ENCODE measurements at places on chromosomes 5 and 9.

- H3K36me3 ChIP-seq, result peaks cover 1% of the 10 kb centered on the region
- DNase-seq, result no peak
- peaks cover 78% of the 10 kb centered on the region for H3K27me3 ChIP-seq
- H3K27ac ChIP-seq, result no peak within 1 kb of the TSS
- H3K4me1 ChIP-seq, result peaks cover 7% of the 10 kb centered on the region
- H3K4me3 ChIP-seq, result no peak within 1 kb of the TSS
These were observed at the start of gene DMRT3 for GRCh38 chr9:976258-976942. TSS of gene DMRT3 (plus strand) at chr9:976655. CDS start at chr9:977002, 347 bp downstream.

- H3K27me3 ChIP-seq, result no peaks in the 10 kb centered on the region
- H3K4me3 ChIP-seq, result no peak overlapping the region
- H3K4me1 ChIP-seq, result no peaks in the 10 kb centered on the region
- H3K36me3 ChIP-seq, result no peaks in the 10 kb centered on the region
- no peak for DNase-seq
These were observed 402.5 kb upstream of the SLC24A2 start for GRCh38 chr9:20191228-20191840.

- DNase-seq, result peak; percentile 44
- peak overlapping the region; percentile 88 for H3K27ac ChIP-seq
- no peaks in the 10 kb centered on the region for H3K27me3 ChIP-seq
- peaks cover 16% of the 10 kb centered on the region for H3K36me3 ChIP-seq
These were observed 11.8 kb upstream of the CXXC5 start for GRCh38 chr5:139636207-139636792.

DNA sequence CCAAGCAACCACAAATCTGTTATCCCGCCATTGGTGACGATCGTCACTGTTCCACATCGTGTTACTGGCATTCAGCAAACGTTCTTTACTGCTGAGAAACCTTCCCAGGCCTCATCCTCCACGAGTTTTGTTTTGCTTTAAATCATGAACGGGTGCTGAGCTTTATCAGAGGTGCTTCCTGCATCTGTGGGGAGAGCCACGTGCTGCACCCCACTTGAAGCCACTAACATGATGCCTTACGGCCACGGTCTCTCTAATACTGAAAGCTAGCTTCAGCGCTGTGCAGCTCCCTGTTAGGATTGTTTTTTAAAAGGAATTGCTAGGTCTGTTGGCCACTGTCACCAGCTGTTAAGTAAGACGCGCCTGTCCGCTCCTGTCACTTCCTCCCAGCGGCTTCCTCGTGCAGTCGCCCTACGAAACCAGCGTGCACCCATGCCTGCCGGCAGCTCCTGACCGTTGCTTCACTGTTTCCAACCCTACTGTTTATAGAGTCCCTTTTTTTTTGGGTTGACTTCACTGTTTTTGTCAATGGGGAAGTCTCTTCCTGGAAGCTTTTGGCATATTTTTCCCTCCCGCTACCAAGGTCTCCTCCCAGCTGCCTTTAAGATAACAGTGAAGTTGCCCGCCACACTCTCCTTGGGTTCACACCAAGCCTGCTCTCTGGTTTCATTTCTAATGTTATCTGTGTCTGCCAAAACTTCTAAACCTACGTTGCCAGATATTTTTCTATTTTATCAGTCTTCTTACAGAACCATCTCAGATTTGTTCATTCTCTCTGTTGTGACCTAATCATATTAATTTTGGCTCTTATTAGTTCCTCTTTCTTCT lies 20.3 kb downstream of the LPCAT1 start:
- peak overlapping the region; percentile 66 for H3K4me3 ChIP-seq
- H3K36me3 ChIP-seq, result peaks cover 57% of the 10 kb centered on the region
